ENCODE measurements at places on chromosomes 16 and 17.

DNA sequence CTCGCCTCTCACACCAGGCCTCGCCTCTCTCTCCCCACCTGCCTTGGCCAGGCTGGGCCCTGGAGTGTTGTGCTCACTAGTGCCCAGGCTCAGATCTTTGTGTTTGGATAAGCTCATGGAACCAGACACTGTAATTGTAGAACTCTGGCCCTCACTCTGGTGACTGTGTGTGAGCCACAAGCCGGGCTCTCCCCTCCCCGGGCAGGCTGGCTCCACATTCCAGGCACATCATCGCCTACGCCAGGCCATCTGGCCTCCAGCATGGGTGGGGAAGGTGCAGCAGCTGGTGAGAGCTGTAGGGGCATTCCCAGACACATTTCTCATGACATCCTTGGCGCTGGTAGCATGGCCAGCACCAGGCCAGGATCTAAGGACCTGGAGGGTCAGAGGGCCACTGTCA lies 202.3 kb downstream of the RAB11FIP4 start:
- no peak for DNase-seq

GRCh38 chr16:5447734-5448133 lies 350.1 kb upstream of the EEF2KMT start:
- no peak for DNase-seq

DNA sequence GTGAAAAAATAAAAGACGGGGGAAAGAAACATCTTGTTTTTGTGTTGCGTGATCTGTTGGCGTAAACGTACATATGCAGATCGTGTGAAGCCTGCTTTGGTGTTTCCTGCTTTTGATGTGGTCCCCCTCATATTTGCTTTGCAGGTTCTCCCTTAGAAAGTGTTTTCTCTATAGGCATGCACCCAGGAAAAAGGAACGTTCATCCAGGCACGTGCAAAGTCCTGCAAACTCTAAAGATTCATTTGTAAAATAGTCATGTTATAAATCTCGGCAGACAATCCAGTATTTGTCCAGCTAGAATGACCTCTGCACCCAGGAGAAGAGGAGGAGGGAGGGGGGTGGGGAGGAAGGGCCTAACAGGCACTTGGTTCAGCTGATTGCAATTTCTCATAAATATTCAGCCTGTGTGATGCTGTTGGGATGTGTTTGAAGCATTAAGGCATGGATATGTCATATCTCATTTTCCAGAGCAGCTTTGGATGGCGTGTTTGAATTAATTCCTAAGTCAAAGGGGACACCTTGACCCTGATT lies 40.3 kb upstream of the DDX52 start:
- no peak for DNase-seq

DNA sequence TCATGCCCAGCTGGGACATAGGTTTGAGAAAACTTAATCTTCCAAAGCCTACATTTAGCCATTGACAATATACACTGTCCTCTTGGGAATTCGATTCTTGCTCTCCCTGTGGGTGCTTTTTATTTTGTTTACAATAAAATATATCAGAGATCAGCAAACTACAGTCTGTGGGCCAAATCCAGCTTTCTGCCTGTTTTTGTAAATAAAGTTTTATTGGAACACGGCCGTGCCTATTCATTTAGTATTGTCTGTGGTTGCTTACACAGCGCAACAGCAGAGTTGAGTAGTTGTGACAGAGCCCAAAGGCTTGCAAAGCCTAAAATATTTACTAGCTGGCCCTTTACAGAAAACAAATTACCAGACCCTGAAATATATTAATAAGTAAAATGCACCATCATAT lies 39.7 kb upstream of the DNAJA2 start:
- DNase-seq, result no peak

- no peak for DNase-seq
Measured at GRCh38 chr16:66026211-66026610, 340.3 kb upstream of the CDH5 start.

- no peak for DNase-seq
Measured at GRCh38 chr16:56477096-56477878, 25.9 kb downstream of the OGFOD1 start.

- no peak for DNase-seq
Measured at GRCh38 chr17:57993471-57994365, 5.7 kb upstream of the VEZF1 start.
